Anterior cingulate cortex (tissue), 58 donors: ENCODE measurements at places on chromosomes 7 and 10.

DNA sequence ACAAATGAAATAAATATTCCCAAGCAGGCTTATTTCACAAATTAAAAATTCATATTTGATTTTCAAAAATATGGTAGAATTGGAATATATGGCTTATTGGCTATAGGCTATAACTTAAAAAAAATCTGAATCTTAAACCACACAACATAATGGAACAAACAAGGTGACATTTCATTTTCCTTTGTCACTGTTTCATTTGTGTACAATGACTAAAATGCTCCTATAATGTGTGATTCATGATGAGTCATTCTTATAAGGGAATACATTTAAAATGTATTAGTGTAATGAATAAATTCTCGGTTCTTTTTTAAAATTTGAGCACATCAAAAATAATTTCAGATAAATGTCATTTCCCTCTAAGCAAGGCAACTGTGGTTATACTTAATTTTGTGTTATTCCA, 148.0 kb upstream of the ANK3 start:
- no peak for DNase-seq

- DNase-seq, result no peak
These were observed 1.6 kb downstream of the NPM3 start for GRCh38 chr10:101781655-101781983.

GRCh38 chr7:40482845-40483244, 348.0 kb downstream of the SUGCT start:
- no peak for DNase-seq

DNA sequence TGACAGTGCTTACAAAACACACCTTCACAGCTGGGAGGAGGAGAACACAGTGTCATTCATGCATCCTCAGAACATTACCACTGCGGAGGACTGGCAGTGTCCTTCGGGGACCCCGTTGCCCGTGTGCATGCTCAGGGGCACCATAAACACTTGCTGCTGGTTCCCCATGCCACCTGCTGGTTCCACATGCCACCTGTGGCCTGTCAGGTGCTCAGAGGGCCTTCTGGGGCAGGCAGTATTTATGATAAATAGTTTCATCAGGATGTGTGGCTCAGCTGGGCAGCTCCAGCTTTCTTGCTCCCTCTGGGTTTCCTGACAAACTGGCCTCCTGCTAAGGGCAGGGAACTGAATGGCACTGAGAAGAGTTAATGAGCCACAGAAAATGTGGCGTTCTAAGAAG, 32.1 kb downstream of the CELF2 start:
- no peak for DNase-seq

DNA sequence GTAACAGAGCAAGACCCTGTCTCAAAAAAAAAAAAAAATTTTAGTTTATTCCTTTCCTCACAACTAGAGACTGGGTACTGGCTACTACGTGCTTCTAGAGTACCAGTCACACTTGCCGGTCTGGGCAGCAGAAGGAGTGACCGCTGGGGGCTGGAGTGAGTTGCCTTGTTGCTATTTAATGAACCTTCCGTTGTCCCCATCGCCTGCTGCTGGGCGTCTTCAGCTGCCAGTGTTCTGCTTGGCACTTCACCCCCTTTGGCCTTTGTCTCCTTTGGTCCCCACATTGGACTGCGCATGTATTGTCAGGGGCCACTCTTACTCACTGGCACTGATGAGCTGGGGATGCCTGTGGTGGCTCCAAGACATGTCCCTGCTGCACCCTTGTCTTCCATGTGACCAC, 110.6 kb downstream of the CLEC2L start:
- no peak for DNase-seq

- DNase-seq, result no peak
These were observed 1164.9 kb downstream of the DNAJB9 start for GRCh38 chr7:109734601-109735000.

DNA sequence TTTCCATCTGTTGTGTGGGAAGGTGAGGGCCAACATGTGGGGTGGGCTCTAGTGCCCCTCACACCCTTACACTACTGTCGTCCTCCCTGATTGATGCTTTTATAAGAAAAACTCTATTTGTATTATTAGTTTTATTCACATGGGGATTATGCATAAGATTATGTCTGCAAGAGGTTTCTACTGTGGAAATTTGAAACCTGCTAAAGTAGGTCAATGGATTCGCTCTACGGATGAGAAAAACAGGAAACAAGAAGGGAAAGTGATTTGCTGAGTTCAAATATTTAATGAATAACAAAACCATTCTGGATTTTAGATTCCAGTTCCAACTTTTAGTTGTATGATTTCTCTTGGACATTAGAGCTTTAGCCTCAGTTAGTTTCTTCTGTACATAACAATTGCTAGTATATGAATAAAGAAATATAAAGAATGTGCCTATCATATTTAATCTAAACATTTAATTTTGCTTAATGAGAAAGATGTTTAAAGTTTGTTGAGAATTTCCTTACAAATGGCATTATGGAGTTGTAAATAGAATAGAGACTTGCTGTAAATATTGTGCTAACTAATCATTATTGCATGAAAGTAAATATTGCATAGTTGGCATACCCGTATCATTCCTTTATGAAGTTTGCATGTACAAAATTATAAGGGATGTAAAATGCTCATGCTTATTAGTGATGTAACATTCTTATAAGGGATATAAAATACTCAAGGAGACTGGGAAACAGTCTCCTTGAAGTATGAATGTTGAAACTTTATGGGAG, 193.8 kb downstream of the THSD7A start:
- no peak for DNase-seq

GRCh38 chr7:157292770-157293412, 43.9 kb upstream of the DNAJB6 start:
- DNase-seq, result no peak

DNA sequence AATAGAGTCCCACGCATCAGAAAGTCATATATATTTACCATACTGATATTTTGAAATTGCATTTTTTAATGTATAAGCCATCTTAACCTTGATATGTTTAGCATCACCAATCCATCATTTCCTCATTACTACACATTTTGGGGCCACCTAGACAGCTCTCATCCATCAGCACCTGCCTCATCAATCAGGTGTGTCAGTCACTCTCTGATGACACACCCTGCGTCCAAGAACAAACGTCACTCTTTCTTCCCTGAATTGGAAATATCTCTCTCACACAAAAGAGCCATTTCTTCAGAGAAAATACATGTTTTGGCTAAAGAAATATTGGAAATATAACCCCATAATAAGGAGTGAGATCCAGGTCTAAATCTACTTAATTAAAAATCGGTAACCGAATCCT, 38.9 kb upstream of the RSU1 start:
- no peak for DNase-seq

- no peak for DNase-seq
These were observed 131.0 kb upstream of the EEPD1 start for GRCh38 chr7:36021917-36022550.

DNA sequence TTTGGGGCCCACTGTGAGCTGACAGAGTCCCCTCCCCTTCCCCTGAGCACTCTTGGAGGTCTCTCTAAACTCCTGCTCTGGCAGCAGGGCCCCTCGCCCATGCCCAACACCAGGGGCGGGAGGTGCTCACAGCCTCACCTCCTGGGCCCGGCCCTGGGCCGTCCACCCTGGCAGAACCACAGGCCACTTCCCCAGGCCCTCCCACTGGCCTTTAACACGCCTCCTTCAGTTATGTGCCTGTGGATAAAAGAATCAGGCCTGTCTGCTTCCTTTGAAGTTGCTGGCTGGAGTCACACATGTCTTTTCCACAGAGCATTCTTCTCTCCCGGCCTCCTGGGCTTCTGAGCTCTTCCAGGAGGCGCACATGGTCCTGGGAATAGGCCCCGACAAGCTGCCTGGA, 10.2 kb downstream of the MYL10 start:
- DNase-seq, result no peak

DNA sequence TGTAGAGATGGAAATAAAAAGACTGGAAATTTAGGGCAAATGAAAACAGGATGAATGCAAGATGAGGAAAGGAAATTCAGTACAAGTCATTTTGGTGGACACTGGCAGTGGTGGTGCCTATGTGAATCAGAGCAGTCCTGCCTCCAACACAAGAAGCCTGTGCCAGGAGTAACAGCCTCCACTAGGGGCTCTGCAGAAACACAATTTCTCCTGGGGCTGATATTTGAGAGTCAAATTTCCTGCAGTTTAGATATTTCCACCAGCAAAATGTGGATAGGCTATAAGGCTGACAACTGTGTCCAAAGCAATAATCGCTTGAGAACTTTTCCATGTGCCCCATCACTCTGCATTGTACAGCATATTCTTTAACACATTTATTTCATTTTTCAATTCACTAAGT, 4.7 kb upstream of the PLXDC2 start:
- DNase-seq, result no peak

GRCh38 chr7:116329686-116330503, 119.6 kb downstream of the TES start:
- no peak for DNase-seq

GRCh38 chr10:132269266-132270230, 38.2 kb downstream of the STK32C start:
- no peak for DNase-seq

DNA sequence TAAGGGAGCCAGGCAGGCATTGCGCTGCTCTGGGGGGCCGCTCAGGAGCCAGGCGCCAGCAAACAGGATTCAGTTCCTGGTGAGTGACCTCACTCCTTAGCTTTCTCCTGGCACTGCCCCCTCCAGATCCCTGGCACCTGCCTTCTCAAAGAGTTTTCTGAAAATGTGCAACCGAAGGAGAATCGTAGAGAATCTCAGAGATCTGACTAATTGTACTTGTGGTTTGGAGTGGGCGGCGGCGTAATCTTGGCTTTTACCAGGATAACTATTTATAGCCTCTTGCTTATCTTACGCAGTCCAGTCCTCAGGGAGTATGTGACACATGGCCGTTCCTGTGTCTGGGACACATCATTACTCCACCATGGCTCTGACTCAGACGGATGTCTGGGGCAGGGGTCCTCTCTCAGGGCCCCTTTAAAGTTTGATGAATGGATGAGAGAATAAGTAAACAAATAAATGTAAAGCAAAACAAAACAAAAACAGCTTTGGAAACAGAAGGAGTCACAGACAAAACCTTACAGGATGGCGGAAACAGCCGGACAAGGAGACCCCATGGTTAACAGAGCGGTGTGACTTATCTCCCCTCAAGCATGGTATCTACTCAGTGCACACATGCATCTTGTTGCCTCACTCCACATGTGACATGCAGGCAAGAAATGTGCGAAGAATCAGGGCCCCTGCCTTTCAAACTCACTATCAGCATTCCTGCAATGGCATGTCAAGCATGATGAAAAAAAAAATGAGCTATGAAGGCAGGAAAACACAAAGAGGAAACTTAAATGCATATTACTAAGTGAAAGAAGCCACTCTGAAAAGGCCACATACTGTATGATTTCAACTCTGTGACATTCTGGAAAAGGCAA, 99.7 kb downstream of the TNS3 start:
- no peak for DNase-seq

DNA sequence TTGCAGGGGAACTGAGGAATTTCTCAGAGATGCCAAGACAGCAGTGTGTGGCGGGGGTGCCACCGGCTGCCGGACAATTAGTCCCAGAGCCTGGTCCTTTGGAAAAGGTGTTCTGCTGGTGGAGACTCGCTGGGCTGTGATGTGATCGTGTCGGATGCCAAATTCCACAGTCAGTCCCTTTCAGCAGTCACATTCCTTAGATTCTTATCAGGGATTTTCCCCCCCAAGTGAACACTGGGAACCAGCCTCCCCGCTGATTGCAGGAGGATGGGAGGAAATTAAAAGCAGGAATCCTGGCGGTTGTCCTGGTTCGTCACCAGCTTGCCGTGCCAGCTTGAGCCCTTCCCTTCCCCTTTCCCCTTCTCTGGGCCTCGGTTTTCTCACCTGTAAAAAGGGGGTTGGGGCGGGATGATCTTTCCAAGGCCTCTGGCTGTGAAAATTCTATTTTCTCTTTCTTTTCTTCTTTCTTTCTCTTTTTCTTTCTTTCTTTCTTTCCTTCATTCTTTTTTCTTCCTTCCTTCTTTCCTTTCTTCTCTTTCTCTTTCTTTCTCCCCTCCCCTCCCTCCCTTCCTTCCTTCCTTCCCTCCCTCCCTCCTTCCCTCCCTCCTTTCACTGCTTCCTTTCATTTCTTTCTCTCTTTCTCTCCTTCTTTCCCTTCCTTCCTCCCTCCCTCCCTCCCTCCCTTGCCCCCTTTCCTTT, 39.6 kb downstream of the COL26A1 start:
- no peak for DNase-seq

GRCh38 chr7:46233585-46234329, 312.7 kb upstream of the IGFBP3 start:
- no peak for DNase-seq

DNA sequence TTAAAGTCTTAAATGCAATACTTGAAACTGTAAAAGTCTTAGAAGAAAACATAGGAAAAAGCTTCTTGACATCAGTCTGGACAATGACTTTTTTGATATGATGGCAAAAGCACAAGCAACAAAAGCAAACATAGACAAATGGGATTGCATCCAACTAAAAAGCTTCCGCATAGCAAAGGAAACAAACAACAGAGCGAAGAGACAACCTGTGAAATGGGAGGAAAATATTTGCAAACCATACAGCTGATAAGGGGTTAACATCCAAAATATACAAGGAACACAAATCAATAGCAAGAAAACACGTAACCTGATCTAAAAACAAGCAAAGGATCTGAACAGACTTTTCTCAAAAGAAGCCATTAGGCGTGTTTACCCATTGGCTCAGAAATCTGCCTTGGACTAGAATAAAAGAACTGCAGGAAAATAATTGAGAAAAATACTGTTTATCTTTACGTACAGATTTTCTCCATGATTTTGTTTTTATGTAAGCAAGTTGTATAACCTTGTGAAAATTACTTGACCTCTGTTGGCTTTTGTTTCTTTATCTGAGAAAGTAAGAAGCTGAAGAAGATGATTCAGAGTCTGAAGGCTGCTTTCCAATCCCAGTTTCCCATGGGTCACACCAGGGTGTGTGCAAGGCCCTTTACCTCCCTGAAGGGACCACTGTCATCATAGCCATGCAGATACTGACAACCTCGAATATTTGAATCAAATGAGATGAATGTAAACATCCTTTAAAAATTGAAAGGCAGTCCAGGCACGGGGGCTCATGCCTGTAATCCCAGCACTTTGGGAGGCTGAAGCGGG, 99.1 kb upstream of the LANCL2 start:
- DNase-seq, result no peak

DNA sequence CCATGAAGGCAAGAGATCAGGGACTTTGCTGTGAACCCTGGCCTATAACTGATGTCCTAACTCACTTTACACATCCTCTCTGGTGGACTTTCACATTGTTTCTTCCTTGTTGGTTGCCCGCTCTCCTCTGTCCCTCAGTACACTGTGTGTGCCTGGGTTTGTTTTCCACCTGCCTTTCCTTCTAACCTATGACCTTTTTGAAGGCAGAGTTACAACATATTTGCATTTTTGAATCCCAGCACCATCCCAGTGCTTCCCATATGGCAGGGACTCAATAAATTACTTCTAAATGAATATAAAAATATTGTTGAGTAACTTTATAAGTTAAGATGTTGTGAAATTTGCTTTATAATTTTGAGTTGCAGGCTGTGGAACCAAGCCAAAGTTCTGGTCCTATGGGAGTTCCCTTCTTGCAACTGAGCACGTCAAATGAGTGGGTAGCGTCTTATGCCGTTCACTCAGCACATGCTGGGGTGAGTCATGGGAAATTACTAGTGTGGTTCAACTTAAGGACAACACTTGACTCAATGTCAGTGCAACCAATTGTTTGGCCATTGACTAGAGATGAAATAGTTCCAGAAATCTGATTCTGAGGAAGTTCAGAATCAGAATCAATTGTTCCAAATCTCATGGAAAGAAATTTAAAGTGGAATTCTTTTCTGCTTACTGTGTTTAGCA, 250.9 kb downstream of the TWIST1 start:
- no peak for DNase-seq
